Common myeloid progenitor, CD34-positive (primary cell): ENCODE measurements at places on chromosomes 1 and 21.

- no peak for DNase-seq
- no peak overlapping the region for H3K4me3 ChIP-seq
- no peaks in the 10 kb centered on the region for H3K4me1 ChIP-seq
Observed at GRCh38 chr1:91537281-91537986, 36.8 kb downstream of the CDC7 start.

- DNase-seq: no peak
- no peak overlapping the region for H3K27ac ChIP-seq
- H3K27me3 ChIP-seq: no peaks in the 10 kb centered on the region
- peaks cover 12% of the 10 kb centered on the region for H3K36me3 ChIP-seq
- no peaks in the 10 kb centered on the region for H3K4me1 ChIP-seq
Observed at GRCh38 chr1:31900790-31901189, 37.4 kb downstream of the PTP4A2 start.

GRCh38 chr21:45080639-45081414 lies 6.4 kb downstream of the ADARB1 start:
- DNase-seq: no peak
- no peaks in the 10 kb centered on the region for H3K27me3 ChIP-seq
- H3K36me3 ChIP-seq: no peaks in the 10 kb centered on the region
- no peaks in the 10 kb centered on the region for H3K4me1 ChIP-seq
- H3K4me3 ChIP-seq: no peak overlapping the region
- H3K27ac ChIP-seq: no peak overlapping the region

GRCh38 chr1:157978586-157979403 lies 14.7 kb upstream of the KIRREL1 start:
- peaks cover 2% of the 10 kb centered on the region for H3K27me3 ChIP-seq

DNA sequence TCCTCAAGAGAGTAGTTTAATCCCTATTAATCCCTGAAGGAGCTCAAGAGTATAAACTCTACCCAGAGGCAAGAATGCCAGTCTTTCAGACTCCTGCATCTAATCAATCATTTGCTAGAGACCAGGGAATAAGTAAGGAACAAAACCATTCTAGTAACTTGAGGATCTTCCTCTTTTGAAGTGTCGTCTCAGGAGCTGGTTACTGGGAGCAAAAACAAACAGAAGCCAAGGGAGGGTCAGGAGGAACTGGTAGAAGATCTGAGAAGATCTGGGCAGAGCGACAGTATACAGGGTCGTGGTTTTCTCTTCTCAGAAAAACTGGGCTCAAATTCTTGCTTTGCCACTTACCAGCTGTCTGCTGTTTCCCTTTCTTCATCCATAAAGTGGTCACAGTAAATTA lies 69.3 kb downstream of the RPS6KA1 start:
- H3K4me3 ChIP-seq: no peak overlapping the region
- H3K4me1 ChIP-seq: no peaks in the 10 kb centered on the region
- peak; percentile 23 for DNase-seq
- no peaks in the 10 kb centered on the region for H3K36me3 ChIP-seq
- no peaks in the 10 kb centered on the region for H3K27me3 ChIP-seq
